ENCODE measurements at places on chromosomes 2 and 18.

GRCh38 chr18:68848242-68848641 is 50.4 kb downstream of the CCDC102B start:
- no peak for DNase-seq

DNA sequence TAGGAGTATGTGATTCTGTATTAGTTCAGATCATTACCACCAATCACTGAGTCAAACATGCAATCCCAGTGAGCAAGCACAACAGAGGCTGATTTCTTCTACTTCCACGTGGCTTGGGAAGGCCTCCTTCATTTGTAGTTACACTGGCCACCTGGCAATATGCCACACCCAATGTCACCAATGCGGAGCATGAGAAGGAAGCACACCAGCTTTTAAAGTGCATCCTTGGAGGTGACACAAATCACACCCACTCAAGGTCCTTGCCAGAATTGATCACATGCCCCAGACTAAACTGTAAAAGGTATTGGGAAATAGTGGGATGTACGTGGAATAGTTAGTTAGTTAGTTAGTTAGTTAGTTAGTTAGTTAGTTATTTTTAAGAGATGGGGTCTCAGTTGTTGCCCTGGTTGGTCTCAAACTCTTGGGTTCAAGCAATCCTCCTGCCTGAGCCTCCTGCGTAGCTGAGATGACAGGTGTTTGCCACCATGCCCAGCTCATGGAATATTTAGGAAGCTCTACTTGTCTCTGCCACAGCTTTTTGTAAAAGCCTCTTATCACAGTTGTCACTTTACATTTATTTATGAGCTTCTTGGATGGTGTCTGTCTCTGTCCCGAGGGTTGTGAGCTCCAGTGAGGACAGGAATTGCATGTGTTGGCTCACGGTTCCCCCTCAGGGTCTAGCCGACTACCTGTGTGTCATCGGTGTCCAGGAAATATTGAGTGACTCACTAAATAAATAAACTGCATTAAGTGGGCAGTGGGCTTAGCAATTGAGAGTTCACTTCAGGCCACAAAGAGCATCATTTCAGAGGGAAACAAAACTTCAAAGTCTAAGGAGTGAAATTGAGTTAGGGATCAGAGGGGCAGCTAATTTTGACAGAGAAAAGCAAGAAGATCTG is 28.1 kb upstream of the CAB39 start:
- no peak for DNase-seq

DNA sequence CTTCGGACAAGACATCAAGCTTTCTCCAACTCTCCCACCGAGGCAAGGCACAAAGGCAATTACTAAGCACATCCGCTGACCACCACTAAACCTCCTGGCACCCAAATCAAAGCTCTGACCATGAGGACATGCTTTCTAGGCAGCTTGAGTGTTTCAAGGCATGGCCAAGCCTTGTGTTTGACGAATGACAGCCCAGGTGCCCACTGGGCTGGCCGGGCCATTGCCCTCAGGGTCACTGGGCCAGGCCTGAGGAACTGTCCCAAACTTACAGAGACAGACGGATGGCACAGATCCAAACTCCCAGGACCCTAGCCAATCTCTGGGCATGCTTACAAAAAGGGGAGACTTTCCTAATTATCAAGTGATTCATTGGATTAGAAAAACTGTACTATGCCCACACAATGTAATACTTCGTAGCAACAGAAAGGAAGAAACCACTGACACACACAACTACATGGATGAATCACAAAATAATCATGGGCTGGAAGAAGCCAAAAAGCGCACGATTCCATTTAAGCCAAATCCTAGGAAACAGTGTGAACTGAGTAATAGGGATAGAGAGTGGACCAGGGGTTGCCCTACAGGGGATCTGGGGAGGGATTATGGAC is 20.2 kb downstream of the CRACDL start:
- no peak for DNase-seq

- DNase-seq, result no peak
These were observed 68.5 kb upstream of the WDR75 start for GRCh38 chr2:189372688-189373257.

DNA sequence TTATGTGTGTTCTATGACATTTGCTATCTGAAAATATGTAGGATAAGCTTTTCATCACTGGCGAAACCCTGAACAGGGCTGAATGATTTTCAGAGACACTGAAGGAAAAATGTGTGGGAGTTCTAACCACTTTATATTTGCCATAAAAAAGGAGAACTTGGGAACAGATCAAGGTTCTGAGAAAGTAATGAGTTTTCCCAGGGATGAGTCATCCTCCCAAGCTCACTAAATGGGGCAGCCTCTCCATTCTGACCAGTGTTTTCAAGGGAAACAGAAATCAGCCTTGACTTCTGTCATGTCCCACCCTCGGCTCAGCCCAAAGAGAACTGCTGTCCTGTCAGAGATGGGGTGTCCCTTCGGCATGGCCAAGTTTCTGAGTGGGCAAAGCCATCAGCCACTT is 2109.8 kb upstream of the CELF4 start:
- DNase-seq, result no peak

- no peak for DNase-seq
These were observed 9.5 kb downstream of the COPS7B start for GRCh38 chr2:231795525-231796327.

GRCh38 chr2:172704072-172704936 is 31.3 kb upstream of the RAPGEF4 start:
- DNase-seq, result no peak

DNA sequence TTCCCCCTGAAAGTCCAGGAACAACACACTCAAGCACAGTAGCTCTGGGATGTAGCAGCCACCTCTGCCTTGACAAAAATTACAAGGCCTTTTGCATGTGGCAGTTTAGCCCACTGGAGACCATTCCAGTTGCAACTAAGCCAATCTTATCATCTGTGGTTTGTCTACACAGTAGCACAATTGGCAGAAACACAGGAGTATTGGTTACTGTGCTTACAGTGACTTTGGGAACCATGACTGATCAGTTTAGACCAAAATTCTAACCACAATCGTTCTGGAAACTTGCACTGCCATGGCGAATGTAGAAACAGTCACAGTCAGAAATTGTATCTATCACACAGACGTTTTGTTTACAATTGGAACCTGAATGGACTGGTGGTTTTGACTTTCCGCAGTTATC is 403.7 kb upstream of the MEIS1 start:
- no peak for DNase-seq

DNA sequence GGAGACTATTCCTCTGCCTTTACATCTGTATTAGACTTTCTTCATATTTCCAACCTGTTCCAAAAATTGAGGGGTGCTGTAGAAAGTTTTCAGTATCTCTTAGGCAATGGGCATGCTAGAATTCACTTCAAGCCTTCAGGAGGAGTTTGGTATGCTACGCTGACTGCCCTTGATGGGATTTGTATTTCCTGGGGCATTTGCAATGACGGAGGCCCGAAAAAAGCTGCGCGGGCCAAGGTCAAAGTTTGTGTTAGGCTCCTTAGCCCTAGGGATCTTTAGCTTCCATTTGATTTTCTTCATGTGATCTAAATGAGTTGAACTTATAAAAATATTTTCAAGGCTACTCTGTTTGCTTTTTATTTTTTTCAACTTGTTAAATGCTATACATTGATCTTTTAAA is 5.1 kb downstream of the CPS1 start:
- no peak for DNase-seq

DNA sequence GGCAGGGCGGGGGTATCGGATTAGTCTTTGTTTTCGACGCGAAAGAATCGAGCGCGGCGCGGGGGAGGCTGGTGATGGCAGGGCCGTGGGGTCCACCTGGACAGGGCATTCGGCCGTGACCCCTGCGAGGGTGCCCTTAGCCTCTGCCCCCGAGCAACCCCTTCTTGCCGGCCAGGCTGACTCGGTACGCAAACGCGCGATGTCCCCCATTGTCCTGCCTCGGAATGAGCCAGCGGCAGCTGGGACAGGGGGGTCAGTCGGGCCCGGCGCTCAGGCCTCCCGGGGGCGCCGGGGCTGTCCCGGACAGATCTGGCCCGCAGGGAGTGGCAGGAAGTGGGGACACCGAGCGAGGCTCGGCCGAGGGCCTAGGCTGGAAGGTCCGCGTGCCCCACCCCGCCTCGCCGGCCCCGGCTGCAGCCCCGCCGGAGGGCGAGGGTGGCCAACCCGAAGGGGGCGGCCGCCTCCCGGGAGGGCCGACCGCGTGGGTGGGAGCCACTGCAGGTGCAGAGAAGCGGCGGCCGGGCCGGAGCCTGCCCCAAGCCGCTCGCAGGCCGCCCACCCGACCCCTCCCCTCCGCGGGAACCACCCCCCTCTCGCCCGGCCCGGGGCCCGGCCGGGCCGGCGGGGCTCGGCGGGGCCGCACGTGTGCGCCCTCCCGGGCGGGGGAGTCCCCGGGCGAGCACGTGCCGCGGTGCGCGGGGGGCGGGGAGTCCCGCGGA is at the start of gene TET3:
TET3 (plus strand) TSS at position 708 of the 719 bp plus-strand sequence. CDS start 1,494 bp downstream, outside the sequence.
- DNase-seq, result peak; percentile 76

GRCh38 chr2:200100027-200100426 is 144.6 kb downstream of the MAIP1 start:
- DNase-seq, result no peak

DNA sequence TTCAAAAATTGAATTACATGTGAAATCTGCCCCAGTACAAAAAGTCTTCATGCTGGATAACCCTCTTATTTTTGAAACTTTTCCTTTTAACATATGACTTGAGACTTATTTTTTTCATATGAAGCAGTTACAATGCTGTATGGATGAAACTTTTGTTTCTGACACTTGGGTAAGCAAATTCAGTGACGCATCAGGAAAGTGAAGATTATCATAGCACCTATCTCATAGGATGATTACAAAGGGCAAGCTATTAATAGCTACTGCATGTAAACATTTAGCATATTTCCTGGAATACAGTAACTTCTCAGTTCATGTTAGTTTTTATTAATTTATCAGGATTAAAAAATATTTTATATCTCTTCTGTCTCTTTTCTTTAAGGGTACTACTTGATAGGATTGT is 1109.2 kb downstream of the LRP1B start:
- DNase-seq, result no peak

DNA sequence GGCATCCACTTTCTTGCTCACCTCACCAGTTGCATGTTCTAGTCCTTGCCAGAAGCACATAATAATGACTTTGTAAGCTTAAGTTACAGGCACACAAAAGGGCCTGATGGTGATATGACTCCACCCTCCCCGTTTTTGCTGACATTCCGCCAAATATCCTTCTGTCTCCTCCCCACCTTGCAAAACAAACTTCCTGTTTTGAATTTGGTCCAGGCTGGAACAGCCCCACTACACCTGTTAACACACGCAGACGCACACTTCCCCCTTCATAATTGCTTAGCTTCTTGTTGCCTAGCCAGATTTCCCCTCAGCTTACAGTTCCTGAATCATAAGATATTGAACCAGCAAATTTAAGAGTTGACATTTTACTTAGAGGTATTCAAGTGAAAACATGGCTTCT is at the start of gene MGAT5:
MGAT5 (plus strand) TSS at position 269 of the 400 bp plus-strand sequence. CDS start 332 bp downstream, outside the sequence.
- no peak for DNase-seq

DNA sequence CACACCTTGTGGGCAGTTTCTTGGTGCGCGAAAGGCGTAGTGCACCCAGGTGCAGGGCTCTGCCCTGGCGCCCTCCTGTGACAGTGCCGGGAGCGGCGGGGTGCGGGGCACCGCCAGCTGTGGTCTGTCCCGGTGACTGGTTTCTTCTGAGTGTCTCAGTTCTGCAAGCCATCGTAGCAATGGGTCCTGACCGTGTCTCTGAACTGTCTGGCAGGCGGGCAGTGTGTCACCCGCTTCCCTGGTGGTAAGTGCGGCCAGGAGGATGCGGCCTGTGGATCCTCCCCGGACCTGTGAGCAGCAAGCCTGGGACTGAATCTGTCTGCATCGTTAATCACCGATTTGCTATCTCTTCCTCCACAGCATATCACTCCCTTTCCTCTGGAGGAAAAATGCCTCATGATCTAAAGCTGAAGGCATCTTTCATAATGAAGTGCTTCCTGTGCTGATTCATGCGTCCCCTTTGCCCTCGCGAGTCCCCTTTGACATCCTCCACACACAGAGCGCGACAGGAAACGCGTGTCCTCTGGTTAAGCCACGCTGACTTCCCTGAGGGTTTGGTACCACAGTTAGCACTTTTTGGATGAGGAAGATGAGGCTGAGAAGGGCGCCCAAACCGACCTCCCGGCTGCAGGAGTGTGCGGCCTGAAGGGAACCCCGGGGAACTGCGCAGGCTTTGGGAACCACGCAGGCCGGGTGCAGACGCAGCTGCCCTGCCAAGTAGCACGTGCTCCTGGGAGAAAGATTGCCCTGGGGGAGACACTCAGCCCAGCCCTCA is 416.0 kb upstream of the HS6ST1 start:
- DNase-seq, result no peak

GRCh38 chr2:180722551-180723239 is 257.7 kb upstream of the UBE2E3 start:
- no peak for DNase-seq

GRCh38 chr2:162028511-162028910 is 45.5 kb downstream of the DPP4 start:
- no peak for DNase-seq

DNA sequence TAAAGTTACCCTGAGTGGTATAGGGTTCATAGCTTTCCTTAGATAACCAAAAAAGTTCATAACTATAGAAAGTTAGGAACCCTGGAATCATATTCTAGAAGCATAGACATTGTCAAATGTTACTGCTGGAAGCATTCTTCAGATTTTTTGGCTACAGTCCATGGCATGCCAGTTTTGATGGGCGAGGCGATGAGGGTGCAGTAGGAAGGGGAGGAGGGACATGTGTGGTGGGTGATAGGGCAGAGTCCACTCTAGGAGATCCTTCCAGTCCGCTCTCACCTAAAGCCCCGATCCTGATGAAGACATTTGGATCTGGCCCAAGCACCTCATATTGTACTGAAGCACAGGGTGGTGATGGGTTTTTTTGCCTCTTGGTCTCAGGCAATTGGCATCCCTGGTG is 91.8 kb downstream of the HRH4 start:
- DNase-seq, result no peak

DNA sequence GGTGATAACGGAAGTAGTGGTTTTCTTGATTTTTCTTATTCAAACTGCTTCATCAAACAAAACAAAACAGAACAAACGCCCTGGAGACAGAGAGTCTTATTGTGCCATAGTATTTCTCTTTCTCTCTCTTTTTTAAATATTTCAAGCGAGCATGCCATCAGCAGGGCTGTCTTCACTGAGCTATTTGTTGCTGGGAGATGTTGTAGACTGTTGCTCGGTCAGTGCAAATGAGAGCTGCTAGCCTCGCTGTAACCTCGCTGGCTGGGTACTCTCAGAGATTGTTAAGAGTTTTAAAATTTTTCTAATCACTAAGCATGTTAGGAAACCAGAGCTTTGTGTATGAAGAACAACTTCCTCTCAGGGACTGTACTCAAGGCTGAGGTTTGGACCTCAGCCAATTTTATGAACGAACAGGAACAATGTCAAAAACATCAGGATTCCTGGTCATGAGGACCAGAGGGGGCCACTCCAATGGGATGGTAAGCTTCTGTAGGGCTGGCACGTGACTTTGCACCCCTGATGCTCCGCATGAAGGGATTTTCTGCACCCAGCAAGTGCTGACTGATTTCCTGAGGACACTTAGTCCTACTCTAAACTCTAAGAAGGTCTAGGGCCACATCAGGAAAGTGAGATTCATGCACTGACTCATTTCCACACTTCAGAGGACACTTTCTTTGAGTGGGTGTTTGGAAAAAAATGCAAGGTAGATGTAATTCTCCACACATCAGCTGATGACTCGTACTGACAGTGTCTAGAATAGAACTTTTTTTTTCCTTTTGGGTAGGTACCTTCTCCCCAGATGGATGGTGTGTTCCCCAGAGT is 59.8 kb upstream of the IL1R1 start:
- no peak for DNase-seq

- no peak for DNase-seq
These were observed 321.5 kb downstream of the SLC8A1 start for GRCh38 chr2:40130251-40130994.

- no peak for DNase-seq
These were observed 10.0 kb downstream of the EPG5 start for GRCh38 chr18:45957100-45957499.
